ENCODE measurements at places on chromosomes 7 and 10.

DNA sequence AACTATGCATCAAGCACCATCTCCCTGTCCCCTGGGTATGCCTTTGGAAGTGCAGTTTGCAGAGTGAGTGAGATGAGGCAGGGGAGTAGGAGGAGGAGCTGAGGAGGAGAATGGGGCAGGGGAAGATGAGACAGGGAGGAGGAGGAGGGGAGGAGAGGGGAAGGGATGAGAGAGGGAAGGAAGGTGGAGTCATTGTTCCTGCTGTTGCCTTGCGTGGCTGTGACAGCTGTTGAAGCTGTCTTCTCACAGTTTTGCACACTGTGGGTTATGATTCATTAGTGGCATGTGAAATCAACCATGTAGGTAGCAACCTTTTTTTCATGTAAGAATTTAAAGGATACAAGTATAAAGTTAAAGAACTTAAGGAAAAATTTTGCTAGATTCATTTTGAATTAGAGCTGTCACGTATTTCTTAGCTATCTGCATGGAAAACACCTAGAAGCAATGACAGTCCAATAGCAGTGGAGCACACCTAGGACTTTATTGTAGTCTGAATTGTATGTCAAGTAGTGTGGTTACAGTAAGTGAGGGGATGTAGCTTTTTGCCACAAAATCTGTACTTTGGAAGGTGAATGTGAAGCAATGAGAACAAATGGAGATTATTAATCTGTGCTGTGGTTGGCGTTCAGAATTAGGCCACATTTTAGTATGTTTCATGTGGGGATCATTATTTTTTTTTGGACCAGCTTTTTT is 21.7 kb downstream of the CCM2 start:
- peak; percentile 58 for DNase-seq

GRCh38 chr10:78706726-78707540 is 361.8 kb upstream of the ZMIZ1 start:
- DNase-seq = no peak

DNA sequence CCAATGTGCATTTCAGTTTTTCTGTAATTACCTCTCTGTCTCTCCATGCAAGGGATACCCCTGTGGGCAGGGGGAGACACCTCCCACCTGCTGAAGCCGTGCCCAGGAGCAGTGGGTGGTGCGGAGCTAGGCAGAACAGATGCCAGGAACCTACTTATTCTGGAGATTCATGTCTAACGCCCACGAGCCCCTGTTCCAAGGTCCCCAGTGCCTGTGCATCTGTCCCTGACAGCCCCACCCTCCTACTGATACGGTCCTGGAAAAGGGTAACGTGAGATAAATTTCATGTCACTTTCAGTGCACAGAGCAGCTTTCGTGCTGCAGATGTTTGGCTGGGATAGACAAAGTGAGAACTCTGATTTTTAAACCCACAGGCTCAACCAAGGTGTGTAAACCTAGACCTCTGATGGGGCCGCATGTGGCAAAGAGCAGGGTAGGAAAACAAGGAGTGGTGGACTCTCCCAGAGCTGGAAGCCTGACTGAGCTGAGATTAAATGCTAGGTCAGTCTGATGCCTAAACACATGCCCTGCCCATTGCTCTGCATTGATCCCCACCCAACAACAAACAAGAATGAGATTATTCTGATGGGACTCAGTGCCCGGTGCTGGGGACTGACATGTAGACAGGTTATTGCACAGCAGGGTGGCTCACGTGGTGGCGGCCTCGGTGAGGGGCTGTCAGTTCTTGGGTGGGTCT is 123.6 kb upstream of the GDF10 start:
- DNase-seq = no peak

DNA sequence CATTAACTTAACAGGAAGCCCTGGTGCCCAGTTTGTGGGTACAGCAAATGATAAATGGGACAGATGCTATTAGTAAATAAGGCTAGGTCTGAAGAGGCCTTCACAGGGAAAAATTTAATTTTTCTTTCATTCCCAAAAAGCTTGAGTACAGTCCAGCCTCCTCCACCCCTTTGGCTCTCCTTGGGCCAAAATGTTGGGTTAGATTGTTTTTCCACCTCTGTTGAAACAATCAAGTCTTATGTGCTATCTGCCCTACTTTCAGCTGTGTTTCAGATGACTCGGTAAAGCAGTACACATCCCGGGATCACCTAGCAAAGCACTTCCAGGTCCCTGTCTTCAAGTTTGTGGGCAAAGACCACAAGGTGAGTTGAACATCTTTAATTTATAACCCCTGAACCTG is 24.3 kb downstream of the PLA2G12B start:
- no peak for DNase-seq

DNA sequence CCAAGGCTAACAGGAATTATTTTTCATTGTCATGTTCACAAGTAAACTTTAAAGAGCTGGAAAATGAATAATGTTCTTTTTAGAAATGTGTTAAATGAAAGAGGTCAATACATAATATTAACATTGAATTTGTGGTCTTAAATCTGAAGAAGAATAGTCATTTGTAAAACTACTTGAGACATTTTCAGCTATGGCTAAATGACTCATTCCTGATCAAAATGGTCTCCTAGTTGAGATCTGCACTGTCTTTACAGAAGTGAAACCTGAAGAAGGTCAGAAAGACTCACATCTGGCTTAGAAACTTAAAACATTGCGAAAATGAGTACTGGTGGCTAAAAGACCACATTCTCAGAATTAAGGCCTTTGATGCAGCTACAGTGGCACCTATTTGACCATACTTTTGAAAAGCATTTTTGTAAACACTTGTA is 5.9 kb downstream of the PIK3CG start:
- peak; percentile 83 for DNase-seq

- DNase-seq = no peak
These were observed 95.6 kb upstream of the ASAH2 start for GRCh38 chr10:50346942-50347341.

DNA sequence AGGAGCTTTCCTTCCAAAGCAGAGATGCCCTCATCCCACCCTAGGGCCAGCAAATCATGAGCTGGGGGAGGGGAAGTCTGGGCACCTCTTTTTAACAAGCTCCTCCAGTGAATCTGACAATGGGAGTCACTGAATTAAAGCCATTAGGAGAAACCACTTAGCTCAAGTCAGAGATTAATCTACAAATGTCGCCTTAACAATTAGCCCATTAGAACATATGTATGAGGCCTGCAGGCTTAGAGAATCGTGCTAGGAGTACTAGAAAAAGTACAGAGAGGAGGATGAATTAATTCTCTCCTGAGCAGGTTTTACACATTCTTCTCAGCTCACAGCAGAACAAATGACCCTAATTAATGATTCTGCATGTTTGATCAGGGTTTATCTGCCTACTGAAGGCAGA is 381.3 kb downstream of the KCNMA1 start:
- no peak for DNase-seq

GRCh38 chr7:2592375-2592865 is 33.6 kb downstream of the IQCE start:
- no peak for DNase-seq

GRCh38 chr10:62127975-62128374 is 140.7 kb downstream of the RTKN2 start:
- DNase-seq = no peak

- no peak for DNase-seq
These were observed 65.0 kb downstream of the POU6F2 start for GRCh38 chr7:39042670-39043069.

GRCh38 chr10:110448682-110449418 is 48.9 kb upstream of the DUSP5 start:
- DNase-seq = peak; percentile 40
